ENCODE measurements at places on chromosomes 4 and X. TPM values are rescaled to one million over a fixed set of nuclear protein-coding genes. Genes with fewer than 3 reads are reported as not detected.
A peak's percentile ranks its signal among the peaks of the same experiment; 100 is the strongest.

DNA sequence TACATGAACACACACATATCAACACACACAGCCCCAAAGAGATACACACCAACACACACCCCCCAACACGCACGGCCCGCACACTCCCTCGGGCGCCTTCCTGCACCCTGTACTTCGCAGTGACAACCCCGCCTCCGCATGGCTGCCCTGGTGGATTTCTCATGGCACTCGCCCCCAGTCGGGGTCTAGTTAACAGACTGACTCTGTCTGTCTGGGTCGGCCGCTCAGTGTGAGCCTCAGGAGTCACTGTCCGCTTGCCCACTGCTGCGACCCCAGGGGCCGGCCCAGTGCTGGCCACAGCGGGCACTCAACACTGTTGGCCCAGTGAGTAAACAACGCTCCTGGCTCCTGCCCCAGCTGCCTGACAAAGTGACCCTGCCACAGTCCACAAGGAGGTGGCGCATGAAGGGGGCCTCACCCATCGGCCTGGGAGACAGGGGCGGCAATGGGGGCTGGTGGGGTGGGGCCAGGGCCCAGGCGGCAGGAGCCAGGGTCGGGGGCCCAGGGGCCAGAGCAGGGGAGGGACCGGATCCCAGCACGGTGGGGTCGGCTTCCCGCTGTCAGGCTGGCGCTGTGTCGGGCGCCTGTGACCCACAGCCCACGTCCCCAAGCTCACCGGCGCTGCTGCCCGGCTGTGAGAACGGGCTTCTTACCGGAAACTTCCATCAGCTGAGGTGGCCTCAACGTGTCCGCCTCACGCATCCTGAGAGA, 40.2 kb upstream of the MAN2B2 start:
- no peak for DNase-seq

GRCh38 chrX:26442340-26442739, 226.4 kb downstream of the MAGEB5 start:
- DNase-seq, result no peak

DNA sequence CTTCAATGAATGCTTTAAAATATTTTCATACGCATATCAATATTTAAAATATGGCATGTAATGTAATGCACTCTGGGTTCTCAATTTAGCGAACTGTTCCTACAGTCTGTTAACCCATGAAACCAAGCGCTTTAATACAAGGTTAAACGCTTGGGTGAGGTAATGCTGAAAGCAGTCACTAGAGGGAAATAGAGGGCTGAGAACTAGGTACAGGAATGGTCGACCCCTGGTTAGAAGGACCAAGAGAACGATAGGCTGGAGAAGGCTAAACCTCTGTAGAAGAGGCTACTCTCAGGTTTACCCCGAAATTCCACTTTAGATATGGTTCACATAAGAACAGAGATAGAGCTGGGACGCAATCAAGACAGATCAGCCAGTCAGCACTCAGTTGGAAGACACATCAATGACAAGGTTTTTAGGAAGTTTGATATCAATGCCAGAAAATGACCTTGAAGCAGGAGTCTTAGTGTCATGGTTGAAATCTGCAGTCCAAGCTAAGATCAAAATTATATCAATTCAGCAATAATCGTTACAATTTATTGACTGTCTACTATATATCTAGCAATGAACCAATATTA, 26.9 kb downstream of the ARSJ start:
- peak; percentile 21 for DNase-seq

GRCh38 chr4:176137631-176138030, 57.8 kb downstream of the SPATA4 start:
- DNase-seq, result no peak

DNA sequence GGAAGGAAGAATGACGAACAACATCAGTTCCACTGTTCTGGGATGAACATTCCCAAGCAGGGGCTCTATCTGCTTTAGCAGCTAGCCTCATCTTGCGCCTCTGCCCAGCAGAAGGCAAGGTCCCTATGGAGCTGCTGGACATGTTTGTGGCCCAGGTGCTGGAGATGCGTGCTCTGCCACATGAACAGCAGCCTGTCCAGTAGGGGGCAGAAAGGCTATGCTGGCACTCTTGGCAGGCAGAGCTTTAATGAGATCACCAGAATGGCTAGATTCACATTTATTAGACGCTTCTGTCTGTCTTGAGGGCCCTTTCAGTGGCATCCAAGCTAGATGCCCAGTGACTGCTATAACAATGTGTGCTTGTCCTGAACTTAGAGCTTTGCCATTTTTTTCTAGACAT, 1826.0 kb downstream of the STIM2 start:
- no peak for DNase-seq

The MGARP gene
- 0.81 TPM for total RNA-seq

The DGKK gene
- not detected for total RNA-seq

DNA sequence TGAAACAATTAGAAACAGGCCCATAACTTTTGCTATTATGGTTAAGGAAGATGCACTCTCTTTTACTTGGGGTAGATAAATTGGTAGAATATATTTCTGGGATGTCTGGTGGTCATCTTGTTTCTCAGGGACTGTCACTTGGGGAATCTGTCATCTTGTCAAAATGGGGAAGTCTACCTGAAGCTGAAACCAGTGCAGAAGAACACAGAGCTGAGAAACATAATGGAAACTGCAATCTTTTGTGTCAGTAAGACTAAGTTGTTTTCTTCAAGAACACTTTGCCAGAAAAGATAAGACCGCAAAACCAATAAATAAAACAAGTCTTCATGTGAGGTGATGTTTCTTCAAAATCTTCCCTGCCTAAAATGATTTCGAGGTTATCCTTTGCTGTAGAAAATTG, 92.0 kb downstream of the NAA11 start:
- DNase-seq, result no peak

- no peak for DNase-seq
These were observed 196.4 kb upstream of the RADX start for GRCh38 chrX:106415276-106415895.

- peak; percentile 61 for DNase-seq
These were observed 71.0 kb downstream of the MTHFD2L start for GRCh38 chr4:74228691-74229640.

DNA sequence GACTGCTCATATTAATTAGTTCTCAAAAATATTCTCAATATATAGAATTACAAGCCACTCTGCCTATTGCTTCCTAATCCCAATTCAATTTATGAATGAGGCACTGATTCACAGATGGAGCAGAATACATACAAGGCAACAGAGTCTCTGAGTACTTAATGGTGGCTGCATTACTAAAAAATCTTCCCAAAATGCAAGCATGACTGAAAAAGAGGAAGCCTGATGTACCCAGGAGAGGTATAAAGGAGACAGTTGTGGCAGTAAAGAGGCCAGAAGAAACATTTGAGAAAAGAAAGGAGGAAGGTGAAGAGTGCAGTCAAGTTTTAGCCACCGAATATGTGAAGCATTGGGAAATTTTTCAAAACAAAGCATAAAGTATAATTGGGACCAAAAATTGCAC, 163.2 kb upstream of the INTU start:
- DNase-seq, result no peak

DNA sequence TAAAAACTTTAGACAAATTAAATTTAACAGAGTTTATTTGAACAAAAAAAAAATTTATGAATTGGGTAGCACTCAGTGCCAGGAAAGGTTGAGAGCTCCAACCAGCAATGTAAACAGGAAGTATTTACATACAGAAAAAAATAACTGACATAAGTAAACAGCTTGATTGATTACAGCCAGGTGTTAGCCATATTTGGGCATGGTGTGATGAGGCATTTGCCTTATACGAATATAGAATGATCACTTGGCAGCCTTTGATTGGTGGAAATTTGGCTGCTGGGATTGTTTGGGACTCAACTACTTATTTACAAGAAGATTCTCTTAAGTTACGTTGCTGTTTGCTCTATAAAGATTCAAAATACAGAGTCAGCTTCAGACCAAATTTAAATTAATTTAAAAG, 172.0 kb downstream of the ADAM29 start:
- DNase-seq, result no peak

DNA sequence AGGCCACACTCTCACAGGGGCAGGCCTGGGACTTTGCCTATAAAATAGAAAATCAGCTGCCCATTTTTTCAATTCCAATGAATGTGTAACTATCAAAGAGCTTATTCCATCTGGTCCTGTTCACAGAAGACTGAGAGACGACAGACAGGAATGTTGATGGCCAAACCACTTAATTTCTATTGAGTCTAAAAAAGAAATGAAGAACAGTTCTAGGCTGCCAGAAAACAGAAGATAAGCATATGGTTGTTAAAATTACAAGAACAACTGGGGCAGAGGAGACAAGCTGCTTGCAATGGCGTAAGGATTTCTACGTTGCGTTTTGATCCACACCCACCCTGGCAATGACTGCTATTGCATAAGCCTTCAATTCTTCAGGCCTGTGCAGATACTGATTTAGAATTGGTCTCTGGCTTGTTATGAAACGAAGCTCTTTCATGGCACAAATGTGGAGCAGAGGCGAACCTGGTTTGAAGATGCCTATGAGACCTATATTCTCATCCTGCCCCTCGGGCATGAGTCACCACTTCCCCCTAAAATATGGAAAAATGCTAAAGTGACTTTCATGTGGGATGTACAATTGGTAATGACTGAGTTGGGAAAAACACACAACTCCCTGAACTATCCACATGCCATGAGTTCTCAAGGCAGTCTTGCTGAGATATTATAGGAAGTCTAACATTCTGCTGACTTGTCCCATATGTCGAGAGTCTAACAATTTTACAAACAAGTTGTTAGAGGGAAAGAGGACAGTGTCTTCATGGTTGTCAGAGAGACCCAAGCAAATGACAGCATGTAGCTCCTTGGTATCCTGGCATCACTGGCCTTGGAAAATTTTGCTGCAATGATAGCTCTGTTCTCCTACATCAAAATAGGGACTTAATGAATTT, 37.9 kb upstream of the SORBS2 start:
- no peak for DNase-seq

- no peak for DNase-seq
These were observed 135.6 kb upstream of the MAD2L1 start for GRCh38 chr4:120202222-120202621.

DNA sequence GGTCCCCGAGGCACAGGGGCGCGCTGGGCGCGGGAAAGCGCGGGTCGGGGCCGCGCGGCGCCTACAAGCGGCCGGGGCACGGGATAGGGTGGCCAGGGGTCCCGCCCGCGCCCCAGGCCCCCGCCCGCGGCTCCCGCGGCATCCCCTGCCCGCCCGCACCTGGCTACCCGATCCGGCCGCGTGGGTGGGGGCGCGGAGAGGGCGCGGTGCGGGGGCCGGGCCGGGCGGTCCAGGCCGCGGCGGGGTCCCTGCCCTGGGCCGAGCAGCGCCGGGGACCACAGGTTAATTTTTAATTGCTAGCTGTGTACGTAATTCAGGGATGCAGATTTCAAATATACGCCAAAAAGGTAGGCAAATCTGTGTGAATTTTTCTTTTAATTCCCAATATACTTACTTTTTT, 44.3 kb upstream of the FAM47C start:
- DNase-seq, result no peak

The MGST2 gene
- 194 TPM for total RNA-seq

The PASD1 gene
- not detected for total RNA-seq

DNA sequence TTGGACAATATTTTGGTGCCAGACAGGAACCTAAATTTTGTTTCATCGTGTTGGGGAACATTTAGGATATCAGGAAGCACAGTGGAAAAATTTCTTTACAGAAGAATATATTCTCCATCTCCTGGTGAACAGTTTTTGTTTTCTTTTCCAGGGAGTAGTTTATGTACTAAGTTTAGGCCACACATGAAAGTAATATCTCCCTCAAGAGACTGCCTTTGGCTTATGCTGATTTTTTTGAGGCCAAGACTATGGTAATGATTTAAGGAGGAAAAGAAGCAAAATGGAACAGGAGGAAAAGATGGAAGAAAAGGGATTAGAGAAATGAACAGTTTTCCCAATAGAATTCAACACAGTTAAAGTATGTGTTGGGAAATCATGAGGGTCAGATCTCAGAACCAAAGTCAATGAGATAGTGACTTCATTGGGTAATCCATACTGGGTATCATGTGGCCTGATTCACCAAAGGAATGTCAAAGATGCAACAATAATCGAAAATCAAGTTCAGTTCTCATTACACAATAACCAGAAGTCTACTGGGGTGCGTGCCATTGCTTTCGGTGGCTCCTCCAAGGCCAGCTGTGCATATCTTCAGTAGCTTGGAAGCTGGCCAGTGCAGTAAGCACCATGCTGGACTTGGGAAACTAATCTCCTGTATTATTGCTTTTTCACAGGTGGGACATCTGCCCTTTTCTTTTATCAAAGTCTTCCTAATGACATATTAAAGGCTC, 234.8 kb downstream of the COL25A1 start:
- no peak for DNase-seq

DNA sequence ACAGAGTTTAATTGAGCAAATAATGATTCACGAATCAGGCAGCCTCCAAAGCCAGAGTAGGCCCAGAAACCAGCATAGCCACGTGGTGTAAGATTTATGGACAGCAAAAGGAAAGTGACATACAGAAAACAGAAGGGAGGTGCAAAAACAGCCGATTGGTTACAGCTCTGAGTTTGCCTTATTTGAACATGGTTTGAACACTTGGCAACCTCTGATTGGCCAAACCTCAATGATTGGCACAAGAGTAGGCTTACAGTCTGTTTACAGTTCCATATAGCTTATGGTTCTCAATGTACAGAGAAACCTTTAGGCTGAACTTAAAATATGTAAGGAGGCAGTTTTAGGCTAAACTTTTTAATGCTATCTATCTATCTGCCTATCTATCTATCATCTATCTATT, 394.8 kb downstream of the CFAP47 start:
- DNase-seq, result no peak

Data from mucosa of gallbladder (tissue), 1 donor.